Stimulated activated CD4-positive, alpha-beta T cell treated with anti-CD3 and anti-CD28 coated beads, TNF-alpha, amount 100 ng/mL, for 1 hour (primary cell): ENCODE measurements at places on chromosomes 2 and 18.

DNA sequence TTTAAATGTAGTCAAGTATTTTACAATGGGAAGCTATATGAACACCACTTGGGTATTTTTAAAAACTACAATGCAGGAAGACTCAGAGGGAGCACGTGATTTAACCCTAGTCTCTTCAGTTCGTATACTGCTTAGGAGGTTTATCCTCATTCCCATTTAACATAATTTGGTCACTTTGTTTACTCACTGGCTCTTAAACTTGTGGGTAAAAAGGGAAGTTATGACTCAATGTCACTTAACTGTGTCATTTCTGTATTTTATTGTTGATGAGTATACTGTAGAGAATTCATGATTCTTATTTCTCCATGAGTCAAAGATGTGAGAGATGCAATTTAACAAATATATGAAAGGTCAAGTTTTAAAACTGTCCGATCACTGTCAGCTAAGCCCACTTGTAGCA is 48.2 kb downstream of the SLC66A3 start:
- no peak for DNase-seq

DNA sequence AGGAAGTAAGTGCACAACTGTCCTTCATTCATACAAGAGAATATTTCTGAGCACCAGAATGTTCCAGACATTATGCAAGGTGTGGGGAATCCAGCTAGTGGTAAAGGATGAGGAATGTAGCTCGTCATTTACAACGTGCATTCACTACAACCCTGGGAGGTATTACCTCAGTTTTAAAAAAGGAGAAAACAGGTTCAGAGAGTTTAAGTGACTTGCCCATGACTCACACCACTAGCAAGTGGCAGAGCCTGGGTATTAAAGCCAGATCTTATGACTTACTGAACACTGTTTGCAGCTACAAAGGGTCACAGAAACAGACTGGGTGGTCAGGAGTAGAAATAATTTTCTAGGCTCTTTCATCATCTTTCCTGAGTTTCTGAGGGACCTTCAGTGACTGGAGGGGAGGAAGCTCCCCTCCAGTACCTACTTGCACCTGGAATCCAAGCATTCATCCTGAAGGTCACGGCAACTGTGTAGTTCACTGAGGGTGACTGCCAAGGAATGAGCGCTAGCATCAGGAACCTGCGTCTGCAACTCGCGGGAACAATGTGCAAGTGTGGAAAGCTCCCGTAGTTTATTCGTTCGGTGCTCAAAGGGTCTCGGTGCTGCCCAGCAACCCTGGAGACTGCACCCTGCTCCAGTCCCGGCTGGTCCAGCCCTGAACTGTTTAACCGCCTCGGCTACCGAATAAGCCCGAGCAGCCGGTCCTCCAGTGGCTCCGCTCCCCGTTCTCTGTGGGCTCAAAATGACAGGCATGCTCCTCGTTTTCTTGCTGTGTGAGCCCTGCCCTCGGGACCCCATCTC is 647 bp downstream of the CCDC121 start:
- no peak for DNase-seq

DNA sequence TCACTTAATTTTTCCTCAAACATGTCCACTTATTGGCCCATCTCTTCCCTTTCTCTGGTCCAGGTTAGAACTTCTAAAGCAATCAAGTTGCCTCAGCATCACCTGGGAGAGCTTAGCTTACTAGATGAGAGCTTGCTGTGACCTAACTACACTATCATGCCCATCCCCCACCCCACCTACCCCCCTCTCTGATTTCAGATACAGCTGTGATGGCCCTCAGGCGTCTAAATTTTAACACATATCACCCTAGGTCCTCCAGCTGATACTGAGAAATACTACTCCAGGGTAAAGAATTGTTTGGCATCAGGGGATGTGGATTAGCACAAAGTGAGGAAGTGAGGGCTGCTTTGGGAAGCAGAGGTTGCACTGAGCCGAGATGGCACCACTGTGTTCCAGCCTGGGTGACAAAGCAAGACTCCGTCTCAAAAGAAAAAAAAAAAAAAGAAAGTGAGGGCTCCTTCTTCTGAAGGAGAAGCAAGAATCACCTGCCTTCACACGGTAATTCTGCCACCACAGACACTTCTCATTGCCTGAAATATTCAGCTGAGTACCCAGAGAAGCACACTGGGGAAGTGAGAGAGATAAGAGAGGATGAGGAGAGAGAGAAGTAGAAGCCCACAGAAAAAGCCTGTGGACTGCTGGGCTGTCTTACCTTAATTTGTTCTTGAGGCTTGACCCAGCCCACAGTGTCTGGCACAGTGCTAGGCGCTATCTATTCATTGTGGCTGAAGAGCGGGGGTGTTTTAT is 263.4 kb downstream of the ASXL3 start:
- no peak for DNase-seq

DNA sequence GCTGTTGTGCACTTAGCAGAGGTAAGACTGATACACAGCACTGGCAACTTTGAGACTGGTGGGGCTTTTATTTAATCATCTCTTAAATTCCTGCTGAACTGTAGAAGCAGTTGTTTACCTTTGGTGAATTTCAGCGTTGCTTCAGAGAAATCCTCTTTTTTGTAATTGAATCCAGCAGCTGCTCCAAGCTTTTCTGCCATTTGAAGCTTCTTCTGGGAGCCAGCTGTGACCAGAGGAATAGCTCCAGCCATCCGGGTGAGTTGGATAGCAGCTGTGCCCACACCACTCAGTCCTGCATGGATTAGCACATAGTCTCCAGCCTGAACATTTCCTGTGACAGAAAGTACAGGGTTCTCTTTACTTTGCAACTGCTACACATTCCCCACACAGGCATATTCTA is 3.9 kb downstream of the TP53I3 start:
- no peak for DNase-seq

DNA sequence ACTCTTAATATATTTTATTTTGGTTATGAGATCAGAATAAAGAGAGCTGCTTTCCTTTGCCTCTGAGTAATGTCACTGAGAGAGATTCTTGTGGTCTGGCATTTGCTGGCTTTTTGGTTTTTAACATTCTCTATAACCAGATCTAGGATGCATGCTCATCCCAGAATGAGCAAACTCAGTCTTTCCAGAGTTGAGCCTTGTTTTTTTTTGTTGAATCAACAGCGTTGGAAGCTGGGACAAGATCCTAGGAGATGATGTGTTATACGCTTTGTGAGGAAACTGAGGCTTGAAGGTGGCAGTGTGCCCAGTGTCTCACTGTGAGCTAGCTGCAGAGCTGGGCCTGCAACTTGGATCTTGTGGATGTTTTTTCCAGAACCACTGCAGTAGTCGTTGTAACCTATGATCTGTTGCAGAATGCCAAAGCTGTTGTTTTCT is 19.5 kb downstream of the MYO1B start:
- DNase-seq = no peak

DNA sequence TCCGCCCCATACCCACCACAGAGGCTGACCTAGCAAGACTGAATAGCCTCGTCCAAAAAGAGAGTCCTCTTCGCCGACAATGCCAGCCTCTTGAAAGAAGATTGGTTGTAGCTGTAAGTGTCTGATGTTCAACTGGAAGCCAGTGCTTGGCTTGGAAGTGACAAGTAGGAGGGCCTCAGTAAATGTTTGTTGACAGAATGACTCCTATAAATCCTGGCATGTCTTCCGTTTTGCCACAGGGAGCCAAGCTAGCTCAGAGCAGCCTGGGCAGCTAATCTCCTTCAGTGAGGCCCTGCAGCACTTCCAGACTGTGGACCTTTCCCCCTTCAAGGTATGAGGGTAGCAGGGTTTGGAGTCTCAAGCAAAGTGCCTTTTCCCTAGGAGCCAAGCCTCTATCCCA is 14.9 kb downstream of the ELMOD3 start:
- DNase-seq = no peak

- no peak for DNase-seq
Observed at GRCh38 chr2:122908159-122908558, 1116.9 kb upstream of the CNTNAP5 start.

GRCh38 chr18:2641638-2642037 is 13.9 kb upstream of the SMCHD1 start:
- no peak for DNase-seq

DNA sequence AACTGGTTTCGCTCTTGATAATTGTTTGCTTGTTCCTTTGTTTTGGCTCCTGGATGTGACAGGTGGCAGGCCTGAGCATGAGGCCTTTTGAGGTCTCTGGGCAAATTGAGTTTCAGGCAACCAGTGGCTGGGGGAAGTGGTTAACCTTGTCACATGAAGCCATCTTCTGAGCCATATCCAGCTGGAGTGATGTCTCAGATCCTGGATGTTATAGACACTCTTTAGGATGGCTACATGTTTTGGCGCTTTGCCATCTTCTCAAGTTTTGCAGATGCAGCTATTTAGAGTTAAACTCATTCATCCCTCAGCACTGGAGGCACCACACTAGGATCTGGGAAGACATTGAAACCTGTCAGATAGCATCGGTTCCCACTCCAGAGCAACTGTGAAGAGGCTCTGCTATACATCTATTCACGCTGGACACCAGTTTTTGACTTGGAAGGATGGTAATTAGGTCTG is 25.3 kb upstream of the TACR1 start:
- no peak for DNase-seq

- no peak for DNase-seq
Observed at GRCh38 chr2:20452551-20452950, 5.7 kb downstream of the RHOB start.

DNA sequence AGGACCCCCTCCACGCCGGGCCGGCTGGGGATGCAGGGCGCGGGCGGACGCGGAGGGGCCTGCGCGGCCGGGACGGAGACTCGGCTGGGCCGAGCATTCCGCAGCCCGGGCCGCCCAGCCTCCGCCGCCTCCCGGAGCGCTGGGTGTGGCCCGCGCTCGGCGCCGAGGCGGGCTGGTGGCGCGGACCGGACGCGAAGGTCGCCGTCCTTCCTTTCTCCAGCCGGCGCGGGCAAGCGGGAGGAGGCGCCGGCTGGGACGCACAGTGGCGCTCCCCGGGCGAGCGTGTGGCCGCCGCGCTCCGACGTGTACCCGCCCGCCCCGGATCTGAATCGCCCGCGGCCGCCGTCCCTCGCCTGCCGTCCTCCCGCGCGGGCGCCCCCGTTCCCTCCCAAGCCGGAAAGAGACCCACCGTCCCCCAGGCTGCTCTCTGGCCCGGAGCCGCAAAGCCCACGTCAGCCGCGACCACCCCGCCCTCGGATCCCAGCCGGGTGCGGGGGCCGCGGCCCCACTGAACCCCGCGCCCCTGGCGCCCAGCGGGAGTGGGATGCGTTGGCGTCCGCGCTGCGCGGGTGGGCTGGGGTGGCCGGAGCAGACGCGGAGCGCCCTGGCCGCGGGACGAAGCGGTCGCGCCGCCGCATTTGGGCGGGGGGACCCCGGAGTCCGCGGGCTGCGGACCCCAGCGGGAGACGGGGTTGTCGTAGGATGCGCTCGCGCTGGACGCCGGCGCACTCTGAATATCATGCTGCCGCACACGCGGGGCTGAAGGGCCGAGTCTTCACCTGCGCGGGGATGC is 634 bp downstream of the SPATS2L start:
- DNase-seq = no peak

GRCh38 chr2:72129681-72130340 is 17.9 kb downstream of the CYP26B1 start:
- DNase-seq = no peak

DNA sequence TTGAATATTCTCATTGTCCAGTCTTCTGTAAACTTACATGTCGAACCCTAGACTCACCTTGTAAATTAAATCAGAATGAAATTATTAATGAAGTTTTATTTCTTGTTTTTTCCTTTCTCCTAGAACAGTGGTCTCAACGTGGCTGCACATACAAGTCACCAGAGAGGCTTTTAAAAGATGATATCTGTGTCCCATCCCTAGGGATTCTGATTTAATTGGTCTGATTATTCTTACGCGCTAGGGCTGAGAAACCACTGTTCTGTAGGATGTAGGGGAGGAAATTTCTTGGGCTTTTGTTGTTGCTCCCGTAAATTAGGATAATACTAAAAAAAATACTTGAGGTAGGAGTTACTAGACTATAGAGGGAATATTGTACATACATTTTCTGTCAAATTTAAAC is 32.1 kb downstream of the PPM1B start:
- no peak for DNase-seq

GRCh38 chr2:122210065-122210464 is 454.6 kb downstream of the TSN start:
- no peak for DNase-seq

DNA sequence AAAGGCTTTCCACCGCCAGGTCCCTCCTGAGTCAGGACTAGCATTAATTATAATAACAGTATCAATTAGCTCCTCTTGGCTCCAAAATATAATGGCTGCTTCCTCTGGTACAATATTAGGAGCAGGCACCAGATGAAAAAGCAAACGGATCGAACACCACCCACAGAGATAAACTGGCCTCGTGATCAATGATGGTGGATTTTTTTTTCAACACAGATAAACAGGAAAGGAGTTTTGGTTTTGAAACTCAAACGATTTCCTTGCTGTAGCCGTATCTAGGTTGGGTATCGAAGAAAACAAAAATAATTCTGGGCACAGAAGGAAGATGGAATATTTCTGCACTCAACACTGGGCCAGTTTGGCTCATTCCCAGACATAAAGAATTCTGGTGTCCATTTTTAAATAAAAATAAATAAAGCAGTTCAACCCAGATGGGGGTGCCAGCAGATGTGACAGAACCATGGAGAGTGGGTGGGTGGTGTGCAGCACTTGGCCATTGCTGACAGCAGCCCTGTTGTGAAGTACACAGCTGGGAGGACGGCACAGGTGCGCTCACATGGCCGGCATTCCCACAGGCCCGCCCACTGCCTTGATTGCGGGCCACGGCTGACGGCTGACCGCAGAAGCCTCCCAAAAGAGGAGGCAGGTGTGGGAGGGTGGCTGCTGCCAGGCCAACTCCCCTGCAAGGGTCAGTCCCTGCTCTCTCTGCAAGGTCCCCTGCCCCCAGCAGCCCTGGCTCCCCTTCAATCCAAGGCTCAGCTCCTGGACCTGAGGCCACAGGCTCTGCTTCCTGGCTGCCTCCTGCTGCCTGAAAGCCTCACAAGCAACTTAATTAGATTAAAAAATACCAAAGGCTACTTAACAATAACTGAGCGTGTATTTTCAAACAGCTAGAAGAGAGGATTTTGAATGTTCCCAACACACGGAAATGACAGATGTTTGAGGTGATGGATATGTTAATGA is 351.9 kb upstream of the ID2 start:
- DNase-seq = no peak

DNA sequence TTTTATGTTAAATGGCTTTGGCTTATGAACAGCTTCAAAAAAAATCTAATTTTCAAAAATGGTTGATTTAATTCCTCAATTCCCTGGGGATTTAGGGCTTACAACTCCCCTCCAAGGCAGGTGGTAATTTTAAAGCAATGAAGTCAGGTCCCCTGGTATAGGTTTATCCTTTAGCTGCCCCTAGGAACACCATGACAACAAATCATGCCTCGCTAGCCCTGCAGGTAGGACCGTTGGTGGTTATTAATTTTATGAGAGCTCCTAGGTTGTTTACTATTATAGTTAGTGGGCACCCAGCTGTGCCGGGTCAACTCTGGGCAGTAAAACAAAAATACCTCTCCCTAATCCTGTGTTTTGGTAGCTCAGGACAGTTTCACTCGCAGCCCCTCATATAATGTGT is 26.2 kb upstream of the MBOAT2 start:
- no peak for DNase-seq

GRCh38 chr2:11215407-11215806 is 60.1 kb downstream of the SLC66A3 start:
- DNase-seq = no peak

GRCh38 chr2:129812071-129812470 is 167.4 kb upstream of the RAB6C start:
- DNase-seq = no peak

- DNase-seq = no peak
Observed at GRCh38 chr2:164205347-164205746, 415.9 kb downstream of the GRB14 start.
